ENCODE measurements at places on chromosomes 12 and 14.

DNA sequence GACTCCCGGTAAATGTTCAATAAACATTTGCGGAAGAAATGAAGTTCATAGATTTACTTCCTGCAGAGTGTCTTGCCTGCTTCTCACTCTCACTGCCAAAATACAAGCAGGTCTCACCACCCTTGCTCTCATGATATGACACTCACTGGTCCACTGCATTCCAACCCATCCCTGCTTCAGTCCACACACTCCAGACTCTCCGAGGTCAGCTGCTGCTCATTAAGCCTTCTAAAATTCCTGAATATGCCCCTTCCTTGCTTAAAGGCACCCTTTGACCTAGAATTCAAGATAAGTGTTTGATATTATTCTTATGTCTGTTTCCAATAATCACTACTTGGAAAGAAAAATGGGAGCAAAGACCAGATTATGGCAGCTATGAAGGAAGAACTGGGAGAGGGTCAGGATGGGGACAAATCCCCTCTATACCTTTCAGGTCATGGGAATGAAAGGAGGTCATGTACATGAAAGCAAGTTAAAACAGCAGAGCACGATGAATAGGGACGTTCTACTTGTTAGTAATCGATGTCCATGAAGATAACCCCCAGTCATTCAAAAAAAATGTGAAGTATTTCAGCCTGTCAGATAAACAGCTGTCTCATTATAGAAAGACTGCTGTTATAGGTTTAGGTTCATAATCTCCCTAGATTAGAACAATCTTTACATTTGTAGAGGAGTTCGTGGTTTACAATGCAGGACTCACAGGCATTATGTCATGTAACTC is 10.5 kb upstream of the NID2 start:
- ATAC-seq: no peak

DNA sequence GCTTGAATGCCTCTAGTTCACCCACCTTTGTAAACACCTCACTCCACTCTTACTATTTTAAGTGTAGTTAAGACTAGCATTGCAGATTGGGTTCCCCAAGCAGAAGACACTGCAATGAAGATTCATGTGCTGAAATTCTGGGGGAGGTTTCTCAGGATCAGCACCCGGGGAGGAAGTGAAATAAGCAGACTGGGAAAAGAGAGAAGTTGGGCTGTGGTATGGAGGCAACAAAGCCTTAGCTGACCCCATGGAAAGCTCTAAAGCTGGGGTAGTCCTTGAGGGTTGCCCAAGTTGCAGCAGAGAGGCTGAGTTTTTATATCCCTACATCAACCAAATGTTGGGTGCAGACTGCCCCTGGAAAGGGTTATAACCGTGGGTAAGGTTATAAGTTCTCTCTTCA is 23.9 kb upstream of the IGF1 start:
- no peak for ATAC-seq

GRCh38 chr14:47675466-47676314 is at the start of gene MDGA2:
MDGA2 (minus strand) TSS chr14:47675605.
- ATAC-seq: no peak

GRCh38 chr12:102096855-102097254 is 23.1 kb downstream of the NUP37 start:
- no peak for ATAC-seq

DNA sequence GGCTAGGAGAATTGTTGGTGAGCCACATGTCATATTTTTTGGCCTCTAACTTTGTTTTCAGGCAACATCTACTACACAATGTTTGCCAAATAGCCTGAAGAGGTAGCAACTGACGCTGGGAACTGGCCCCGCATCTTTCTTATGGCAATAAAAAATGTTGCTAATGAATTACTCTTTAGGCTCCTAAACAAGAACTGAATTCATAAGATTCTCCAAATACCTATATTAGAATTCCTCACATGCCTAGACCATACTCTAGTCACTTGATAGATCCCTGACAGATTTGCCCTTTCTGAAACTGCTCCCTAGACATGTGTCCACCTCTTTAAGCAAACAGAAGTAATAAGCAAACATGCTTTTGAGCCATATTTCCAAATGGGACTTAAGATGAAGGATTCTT is 209.0 kb upstream of the ATXN7L3B start:
- no peak for ATAC-seq

DNA sequence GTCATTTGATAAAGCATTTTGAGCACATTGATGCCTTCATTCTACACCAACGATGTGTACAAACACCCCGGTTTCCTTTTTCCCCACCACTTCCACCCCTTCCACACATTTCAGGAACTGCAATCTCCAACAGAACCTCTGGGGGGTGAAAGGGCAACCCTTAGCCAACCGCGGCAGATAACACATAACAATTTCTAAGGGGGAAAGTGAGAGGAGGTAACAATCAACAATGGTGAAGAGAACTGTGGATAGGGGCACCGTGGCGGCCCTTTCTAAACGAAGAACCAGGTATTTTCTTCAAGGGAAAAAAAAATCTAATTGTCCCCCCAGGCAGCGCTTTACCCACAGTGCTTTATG is 1.1 kb downstream of the KITLG start:
- no peak for ATAC-seq

DNA sequence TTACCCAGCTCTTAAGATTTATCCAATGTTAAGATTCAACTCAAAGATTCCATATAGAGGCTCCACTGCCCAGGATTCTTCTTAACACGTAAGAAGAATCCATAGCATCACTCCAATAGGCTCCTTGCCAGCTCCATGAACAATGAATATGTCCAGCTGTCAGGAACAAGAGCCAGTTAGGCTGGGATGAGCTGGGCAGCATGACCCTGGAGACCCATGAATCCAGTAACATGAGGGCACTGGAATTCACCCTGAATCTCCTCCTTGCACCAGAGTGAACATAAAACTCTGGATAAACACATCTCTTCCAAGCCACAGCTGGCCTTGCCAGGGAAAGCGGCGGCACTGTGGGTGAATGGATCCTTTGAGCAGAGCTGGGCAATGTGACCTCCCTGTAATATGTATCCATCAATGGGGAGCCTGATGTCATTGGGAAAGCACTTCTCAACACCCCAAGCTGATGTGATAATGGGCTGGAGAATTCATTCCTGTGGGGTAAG is 24.4 kb upstream of the TC2N start:
- ATAC-seq: no peak

GRCh38 chr14:86739761-86740160 is 1209.8 kb downstream of the FLRT2 start:
- ATAC-seq: no peak

DNA sequence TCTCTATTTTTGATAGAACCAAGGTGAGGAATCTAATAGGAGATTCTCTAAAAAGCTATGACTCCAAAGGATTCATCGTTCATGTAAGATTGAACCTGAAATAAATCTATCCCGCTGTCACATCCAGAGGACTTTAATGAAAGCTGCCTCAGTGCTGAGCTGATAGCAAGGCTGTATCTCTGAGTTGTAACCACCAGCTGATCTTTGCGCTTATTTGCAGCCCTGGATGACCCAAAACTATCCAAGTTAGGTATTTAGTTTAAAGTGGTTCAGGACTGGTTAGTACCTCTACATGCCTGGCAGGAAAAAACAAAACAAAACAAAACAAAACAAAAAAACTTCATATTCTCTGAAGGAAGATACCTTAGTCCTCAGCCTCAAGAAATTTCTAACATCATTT is 8.8 kb upstream of the ANKRD33 start:
- no peak for ATAC-seq

GRCh38 chr12:131287015-131287937 is 333.6 kb downstream of the ADGRD1 start:
- ATAC-seq: no peak

GRCh38 chr12:27467641-27468040 is 21.1 kb downstream of the SMCO2 start:
- no peak for ATAC-seq

DNA sequence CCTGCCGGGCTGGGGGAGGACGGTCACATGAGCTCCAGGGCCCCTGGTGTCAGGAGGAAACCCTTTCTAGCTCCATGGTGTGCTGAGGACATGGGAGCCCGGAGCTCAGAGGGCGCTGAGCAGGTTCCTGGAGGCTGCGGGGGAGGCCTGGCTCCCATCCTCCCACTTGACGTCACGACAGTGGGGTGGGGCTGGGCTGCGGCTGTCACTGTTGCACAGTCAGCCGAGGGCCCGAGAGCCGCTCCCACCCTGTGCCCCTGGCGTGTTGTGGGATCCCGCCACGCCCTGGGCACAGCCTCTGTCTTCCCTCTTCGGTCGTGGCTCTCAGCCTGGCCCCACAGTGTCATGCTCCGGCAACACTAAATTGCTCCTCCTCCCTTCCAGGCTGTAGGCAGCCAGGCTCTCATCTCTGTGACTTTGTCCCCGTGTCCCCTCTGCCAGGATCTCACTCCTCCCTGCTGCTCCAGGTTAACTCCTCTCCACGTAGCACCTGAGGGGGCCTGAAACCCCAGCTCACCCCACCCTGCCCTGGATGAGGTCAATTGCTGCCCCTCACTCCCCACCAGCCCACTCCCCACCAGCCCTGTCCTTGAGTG is 33.0 kb downstream of the BEGAIN start:
- peak; percentile 61 for ATAC-seq

- ATAC-seq: peak; percentile 5
Observed at GRCh38 chr14:36320897-36321381, 502 bp upstream of the MBIP start.

- no peak for ATAC-seq
Observed at GRCh38 chr12:1542599-1542998, 51.8 kb downstream of the FBXL14 start.

DNA sequence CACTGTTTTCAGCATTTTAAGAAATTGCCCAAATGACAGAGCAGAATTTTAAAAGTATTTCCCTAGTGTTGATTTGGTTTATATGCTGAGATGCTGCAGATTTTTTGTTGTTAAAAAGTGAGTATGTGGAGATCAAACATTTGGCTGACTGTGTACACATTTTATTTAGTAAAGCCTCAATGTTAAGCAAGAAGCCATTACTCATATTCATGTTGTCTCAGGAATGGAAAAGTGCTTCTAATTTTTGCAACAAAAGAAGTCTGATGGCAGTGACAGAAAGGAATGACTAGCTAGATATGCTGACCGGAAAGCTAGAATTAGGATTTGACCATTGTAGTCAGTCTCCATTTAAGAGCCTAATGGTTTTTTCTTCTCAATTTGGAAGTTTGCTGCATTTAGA is 22.5 kb downstream of the SLC38A6 start:
- ATAC-seq: no peak

- no peak for ATAC-seq
Observed at GRCh38 chr14:59852350-59852749, 18.2 kb downstream of the RTN1 start.

DNA sequence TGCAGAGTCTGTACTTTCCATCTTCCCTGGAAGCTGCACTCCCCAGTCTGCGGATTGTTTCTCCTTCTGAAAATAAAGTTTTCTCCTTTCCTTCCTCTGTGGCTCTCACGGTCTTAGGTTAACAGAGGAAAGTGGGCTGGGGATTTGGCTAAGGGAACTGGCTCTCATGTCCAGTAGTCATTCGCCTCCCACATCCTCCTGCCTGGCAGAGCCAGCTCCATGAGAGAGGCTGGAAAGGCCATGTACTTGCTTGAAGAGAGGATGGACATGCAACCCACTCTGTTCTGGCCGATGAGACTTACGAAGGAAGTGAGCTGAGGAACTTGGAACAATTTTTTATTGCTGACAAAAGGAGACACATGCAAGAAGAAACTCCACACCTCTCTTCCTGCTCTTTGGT is 18.9 kb upstream of the RGS6 start:
- no peak for ATAC-seq

GRCh38 chr14:103043257-103044015 is 13.9 kb downstream of the CDC42BPB start:
- ATAC-seq: no peak

DNA sequence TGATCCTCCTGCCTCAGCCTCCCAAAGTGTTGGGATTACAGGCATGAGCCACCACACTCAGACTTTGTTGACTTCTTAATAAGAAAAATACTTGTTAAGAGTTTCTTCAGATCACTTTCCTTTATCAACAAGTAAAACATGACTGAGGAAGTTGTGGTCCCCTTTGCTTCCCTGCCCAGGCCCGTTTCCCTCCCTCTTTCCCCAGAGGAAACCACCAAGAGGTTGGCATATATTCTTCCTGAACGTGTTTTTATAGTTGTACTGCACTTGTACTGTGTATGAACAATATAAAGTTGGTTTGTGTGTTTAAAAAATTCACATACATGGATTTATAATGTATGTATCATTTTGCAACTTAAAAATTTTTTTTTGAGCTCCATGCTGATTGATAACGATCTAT is 28.4 kb downstream of the PTPN11 start:
- ATAC-seq: no peak

GRCh38 chr14:99602054-99602787 is 1.8 kb downstream of the CCDC85C start:
- ATAC-seq: no peak

DNA sequence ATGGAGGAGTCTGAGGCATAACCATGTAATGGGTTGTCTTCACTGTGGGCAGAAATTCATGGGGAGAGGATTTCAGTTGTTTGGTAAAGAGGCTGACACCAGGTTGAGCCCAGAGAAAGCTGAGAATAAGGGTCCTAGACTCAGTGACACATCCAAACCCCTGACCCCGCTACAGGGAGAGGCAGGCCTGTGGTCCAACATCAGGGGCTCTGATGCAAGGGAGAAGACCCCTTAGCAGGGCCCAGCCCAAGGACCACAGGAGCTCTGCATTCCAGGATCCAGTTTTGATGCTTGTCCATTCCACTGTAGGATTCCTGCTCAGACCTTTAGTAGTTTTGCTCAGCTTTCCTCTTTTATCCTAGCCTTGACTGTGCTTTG is 15.5 kb downstream of the GPR68 start:
- no peak for ATAC-seq

- no peak for ATAC-seq
Observed at GRCh38 chr12:131067981-131068851, 114.5 kb downstream of the ADGRD1 start.

- ATAC-seq: no peak
Observed at GRCh38 chr12:44347145-44347544, 511.3 kb downstream of the TMEM117 start.

GRCh38 chr12:100643246-100643645 is 69.8 kb downstream of the GAS2L3 start:
- ATAC-seq: no peak

DNA sequence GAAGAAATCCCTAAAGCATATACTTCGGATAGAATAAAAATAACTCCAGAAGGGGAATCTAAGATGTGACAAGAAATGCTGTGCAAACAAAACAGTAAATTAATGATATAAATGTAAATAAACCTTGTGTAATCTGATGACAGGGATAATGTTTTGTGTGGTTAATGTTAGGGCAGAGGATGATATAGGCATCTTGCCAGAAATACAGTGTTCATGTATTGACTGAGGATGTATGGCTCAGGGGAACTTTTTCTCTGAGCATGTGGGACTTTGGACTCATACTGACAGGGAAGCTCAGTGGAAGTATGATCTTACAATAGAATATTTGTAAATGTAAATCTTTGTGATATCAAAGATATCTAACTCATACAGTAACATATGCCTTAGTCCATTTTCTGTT is 420.2 kb downstream of the TMTC2 start:
- no peak for ATAC-seq

- ATAC-seq: no peak
Observed at GRCh38 chr14:78401866-78402265, 231.7 kb downstream of the NRXN3 start.

All from gastroesophageal sphincter (tissue), 4 donors.